ENCODE measurements at places on chromosomes 11 and 22. TPM values are rescaled to one million over a fixed set of nuclear protein-coding genes. Genes with fewer than 3 reads are reported as not detected.
A peak's percentile ranks its signal among the peaks of the same experiment; 100 is the strongest.

P2RX6 gene
- 1.7 TPM for total RNA-seq

GRCh38 chr11:64870893-64871466 lies 7.4 kb downstream of the EHD1 start:
- DNase-seq: no peak
- H3K4me3 ChIP-seq: peak overlapping the region; percentile 21
- peaks cover 92% of the 10 kb centered on the region for H3K4me1 ChIP-seq
- H3K27ac ChIP-seq: peak overlapping the region; percentile 91
- H3K36me3 ChIP-seq: no peaks in the 10 kb centered on the region

DNA sequence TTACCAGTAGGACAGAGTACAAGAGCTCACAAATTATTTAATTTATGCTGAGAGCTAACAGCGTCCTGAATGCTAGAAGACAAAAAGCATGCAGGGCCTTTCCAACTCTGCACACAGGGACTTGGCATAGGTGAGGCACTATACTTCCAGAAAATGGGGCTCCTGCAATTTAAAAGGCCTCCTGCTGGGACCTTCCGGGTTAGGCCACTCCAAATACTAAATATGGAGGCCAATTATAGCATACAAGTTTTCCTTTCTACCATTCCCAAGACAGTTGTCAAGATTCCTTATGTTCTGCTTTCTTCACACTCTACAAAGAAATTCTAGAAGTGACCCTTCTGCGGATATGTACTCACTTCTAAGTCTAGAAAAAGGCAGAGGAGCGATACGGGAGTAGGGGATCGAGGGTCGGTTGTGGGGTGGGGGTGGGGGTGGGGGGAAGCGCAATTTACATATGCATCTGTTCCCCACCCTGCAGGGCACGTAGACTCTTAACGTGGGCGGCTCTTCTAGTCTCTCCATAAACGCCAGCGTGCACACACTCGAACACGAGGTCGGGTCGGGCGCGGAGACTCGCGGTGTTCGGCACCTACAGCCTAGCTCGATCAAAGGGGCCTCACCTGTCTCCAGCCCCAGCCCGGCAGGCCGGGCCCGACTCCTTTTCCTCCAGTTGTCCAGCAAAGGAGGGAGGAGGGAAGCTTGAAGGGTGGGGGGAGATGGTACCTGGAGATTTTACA lies 728 bp downstream of the DCUN1D5 start:
- DNase-seq: no peak
- peaks cover 6% of the 10 kb centered on the region for H3K36me3 ChIP-seq
- no peaks in the 10 kb centered on the region for H3K27me3 ChIP-seq

DNA sequence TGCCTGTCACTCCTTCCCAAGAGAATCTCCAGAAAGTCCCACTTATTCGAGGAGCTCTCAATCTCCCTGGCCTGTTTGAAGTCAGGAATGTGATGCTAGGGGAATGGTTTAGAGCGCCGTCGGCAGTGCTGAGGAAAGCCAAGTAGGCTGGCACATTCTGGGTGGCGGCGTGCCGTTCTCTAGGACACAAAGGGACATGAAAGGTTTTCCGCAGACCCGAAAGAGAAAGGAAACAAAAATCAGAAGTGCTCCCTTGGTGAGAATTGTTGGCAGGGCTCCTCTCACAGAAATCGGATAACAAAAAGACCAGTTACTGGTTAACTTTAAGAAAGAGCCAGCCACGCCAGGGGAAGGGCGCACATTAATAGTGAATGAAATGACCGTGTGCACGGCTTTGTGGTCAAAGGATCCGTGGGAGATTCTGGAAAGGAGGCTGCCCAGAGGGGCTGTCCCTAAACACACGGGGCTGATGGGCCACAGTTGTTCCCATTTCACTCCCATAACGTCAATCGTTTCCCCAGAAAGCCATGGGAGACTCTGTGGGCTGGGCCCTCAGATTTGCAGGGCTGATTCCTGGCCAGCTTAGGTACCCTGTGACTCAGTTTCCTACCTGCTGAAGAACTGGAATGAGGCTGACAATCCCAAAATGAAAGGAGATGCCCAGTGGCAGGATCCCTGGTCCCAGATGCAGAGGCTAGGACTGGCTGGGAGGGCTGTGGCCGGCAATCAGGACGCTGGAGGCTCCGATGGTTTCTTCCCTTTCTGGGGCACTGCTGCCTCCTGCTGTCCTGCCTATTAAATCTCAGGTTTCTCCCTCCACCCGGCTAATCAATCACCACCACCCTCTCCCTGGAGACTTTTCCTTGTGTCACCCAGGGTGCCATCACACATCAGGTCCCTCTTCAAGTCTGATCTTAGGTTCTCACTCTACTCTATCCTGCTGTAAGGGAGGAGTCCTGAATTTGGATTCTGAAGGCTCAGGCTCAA lies 82.3 kb downstream of the RCN1 start:
- H3K4me1 ChIP-seq: peaks cover 10% of the 10 kb centered on the region
- H3K36me3 ChIP-seq: no peaks in the 10 kb centered on the region
- no peak for DNase-seq
- H3K27ac ChIP-seq: no peak overlapping the region
- no peaks in the 10 kb centered on the region for H3K27me3 ChIP-seq

- H3K4me1 ChIP-seq: peaks cover 28% of the 10 kb centered on the region
- no peaks in the 10 kb centered on the region for H3K36me3 ChIP-seq
- H3K27ac ChIP-seq: no peak overlapping the region
- no peaks in the 10 kb centered on the region for H3K27me3 ChIP-seq
These were observed 65.5 kb downstream of the BCR start for GRCh38 chr22:23245799-23246136.

NADSYN1 gene
- total RNA-seq: 75.9 TPM

ARAP1 gene
- total RNA-seq: 59.2 TPM

CBLIF gene
- total RNA-seq: not detected

MUC6 gene
- not detected for total RNA-seq

DNA sequence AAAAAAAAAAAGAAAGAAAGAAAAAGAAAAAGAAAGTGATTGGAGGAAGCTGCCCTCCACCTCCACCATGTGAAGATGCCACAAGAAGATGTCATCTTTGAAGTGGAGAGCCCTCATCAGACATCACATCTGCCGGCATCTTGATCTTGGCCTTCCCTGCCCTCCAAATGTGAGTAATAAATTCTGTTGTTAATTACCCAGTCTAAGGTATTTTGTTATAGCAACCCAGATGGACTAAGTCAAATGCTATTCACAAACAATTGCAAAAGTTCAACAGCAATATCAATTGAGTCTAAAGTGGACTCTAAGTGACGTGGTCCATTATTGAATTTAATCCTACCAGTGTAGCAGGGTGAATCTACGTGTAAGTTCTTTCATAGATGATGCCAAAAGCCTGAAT lies 55.9 kb upstream of the NUP160 start:
- no peak overlapping the region for H3K27ac ChIP-seq
- no peak for DNase-seq
- no peaks in the 10 kb centered on the region for H3K4me1 ChIP-seq
- H3K27me3 ChIP-seq: no peaks in the 10 kb centered on the region
- no peak overlapping the region for H3K4me3 ChIP-seq

GRM5 gene
- not detected for total RNA-seq

GRCh38 chr11:75337195-75337654 lies 14.2 kb downstream of the ARRB1 start:
- H3K4me1 ChIP-seq: peaks cover 90% of the 10 kb centered on the region
- H3K36me3 ChIP-seq: no peaks in the 10 kb centered on the region
- H3K4me3 ChIP-seq: no peak overlapping the region

TRPC6 gene
- 5.6 TPM for total RNA-seq

GRCh38 chr11:129292092-129292491 lies 83.6 kb upstream of the BARX2 start:
- H3K27ac ChIP-seq: no peak overlapping the region
- H3K4me1 ChIP-seq: no peaks in the 10 kb centered on the region
- H3K36me3 ChIP-seq: no peaks in the 10 kb centered on the region
- no peak overlapping the region for H3K4me3 ChIP-seq
- no peaks in the 10 kb centered on the region for H3K27me3 ChIP-seq

DNA sequence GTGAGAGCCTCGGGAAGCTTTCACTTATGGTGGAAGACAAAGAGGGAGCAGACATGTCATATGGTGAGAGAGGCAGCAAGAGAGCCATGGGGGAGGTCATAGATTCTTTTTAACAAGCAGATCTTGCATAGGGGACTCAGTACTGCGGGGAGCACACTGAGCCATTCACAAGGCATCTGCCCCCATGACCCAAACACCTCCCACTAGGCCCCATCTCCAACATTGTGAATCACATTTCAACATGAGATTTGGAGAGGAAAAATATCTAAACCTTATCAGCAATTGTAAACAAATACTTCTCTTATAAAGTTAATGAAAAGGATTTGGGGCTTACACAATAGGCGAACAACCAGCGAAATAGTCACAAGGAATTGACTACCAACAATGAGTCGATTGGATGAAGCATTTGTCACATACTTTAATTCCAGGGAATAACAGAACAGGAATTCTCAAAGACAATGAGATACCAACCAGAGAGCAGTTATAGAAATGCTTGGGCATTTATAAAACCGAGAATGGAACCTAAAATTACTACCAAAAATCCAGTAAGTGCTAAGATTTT lies 7.3 kb downstream of the DDI1 start:
- no peaks in the 10 kb centered on the region for H3K36me3 ChIP-seq
- DNase-seq: no peak
- H3K4me1 ChIP-seq: no peaks in the 10 kb centered on the region
- no peak overlapping the region for H3K4me3 ChIP-seq
- H3K27ac ChIP-seq: no peak overlapping the region

H19 gene
- total RNA-seq: 252 TPM

CYB5R2 gene
- total RNA-seq: 17.7 TPM

GRCh38 chr11:13105237-13105844 lies 96.2 kb downstream of the RASSF10 start:
- H3K4me3 ChIP-seq: no peak overlapping the region
- H3K27me3 ChIP-seq: no peaks in the 10 kb centered on the region
- no peaks in the 10 kb centered on the region for H3K4me1 ChIP-seq
- no peak overlapping the region for H3K27ac ChIP-seq

DNA sequence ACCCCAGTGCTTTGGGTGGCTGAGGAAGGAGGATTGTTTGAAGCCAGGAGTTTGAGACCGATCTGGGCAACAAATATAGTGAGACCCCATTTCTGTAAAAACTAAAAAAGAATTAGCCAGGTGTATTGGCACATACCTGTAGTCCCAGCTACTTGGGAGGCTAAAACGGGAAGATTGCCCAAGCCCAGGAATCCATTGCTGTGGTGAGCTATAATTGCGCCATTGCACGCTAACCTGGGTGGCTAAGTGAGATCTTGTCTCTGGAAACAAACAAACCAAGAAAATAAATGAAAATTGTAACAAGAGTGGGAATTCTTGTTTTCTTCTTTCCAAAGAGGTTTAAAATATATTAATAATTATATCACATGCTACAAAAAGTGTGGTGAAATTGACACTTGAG lies 52.9 kb downstream of the DEPDC5 start:
- H3K27me3 ChIP-seq: no peaks in the 10 kb centered on the region
- DNase-seq: no peak

DNA sequence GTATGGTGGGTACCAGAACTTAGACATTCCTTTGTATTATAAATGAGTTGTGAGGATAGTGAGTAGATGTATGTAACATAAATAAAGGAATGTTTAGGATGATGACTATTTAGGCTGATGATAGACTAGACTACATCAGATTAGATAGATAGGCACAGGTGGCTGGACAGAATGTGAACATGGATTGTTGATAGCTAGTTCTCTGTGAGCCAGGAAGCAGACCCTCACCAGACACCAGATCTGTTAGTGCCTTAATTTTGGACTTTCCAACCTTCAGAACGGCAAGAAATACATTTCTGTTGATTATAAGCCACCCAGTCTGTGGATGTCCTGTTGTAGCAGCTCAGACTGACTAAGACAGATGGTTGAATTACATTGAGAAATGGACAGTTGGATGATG lies 99.4 kb downstream of the SWAP70 start:
- H3K36me3 ChIP-seq: no peaks in the 10 kb centered on the region
- H3K4me3 ChIP-seq: no peak overlapping the region
- H3K27me3 ChIP-seq: no peaks in the 10 kb centered on the region
- peak overlapping the region; percentile 53 for H3K27ac ChIP-seq

GRCh38 chr11:62502030-62502730 lies 44.4 kb downstream of the AHNAK start:
- peak overlapping the region; percentile 76 for H3K27ac ChIP-seq
- no peaks in the 10 kb centered on the region for H3K36me3 ChIP-seq
- H3K4me1 ChIP-seq: peaks cover 50% of the 10 kb centered on the region
- no peak for DNase-seq
- no peaks in the 10 kb centered on the region for H3K27me3 ChIP-seq

GRCh38 chr11:11537372-11537771 lies 84.4 kb downstream of the GALNT18 start:
- no peak for DNase-seq
- H3K27ac ChIP-seq: no peak overlapping the region
- H3K36me3 ChIP-seq: no peaks in the 10 kb centered on the region
- no peaks in the 10 kb centered on the region for H3K27me3 ChIP-seq
- H3K4me1 ChIP-seq: peaks cover 44% of the 10 kb centered on the region
- no peak overlapping the region for H3K4me3 ChIP-seq

FBXO3 gene
- total RNA-seq: 29.7 TPM

GRCh38 chr11:122782222-122782621 lies 56.1 kb upstream of the CRTAM start:
- no peak overlapping the region for H3K4me3 ChIP-seq
- peaks cover 29% of the 10 kb centered on the region for H3K4me1 ChIP-seq
- peak overlapping the region; percentile 11 for H3K27ac ChIP-seq
- no peak for DNase-seq
- no peaks in the 10 kb centered on the region for H3K36me3 ChIP-seq

SNX32 gene
- total RNA-seq: 1.5 TPM

BLID gene
- 5.9 TPM for total RNA-seq

DNA sequence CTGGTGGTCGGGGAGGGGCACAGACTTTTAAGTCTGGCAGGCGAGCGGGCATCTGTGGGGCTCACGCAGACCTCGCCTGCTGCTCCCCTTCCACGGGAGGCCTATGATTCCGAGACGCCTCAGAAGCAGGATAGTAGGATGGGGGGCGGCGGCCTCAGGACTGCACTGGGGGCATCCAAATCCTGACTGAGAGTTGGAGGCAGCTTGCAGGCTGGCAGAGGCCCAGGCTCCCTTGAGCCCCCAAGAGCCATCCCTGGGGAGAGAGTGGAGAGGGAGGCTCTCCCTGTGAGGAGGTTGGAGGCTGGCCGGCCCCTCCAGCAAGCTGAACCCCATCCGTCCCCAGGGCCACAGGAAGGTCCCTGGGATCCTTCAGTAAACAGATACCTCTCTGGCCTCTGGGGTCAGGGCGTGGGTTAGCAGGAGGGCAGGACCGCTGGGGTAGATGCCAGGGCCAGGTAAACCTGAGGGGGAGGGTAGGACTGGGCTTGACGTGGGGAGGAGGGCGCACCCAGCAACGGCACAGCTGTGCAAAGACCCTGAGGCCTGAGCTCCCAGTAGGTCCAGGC lies 33.3 kb downstream of the SBF1 start:
- DNase-seq: no peak
- H3K36me3 ChIP-seq: peaks cover 59% of the 10 kb centered on the region

- no peak for DNase-seq
- peak overlapping the region; percentile 37 for H3K27ac ChIP-seq
- H3K4me1 ChIP-seq: peaks cover 20% of the 10 kb centered on the region
- H3K36me3 ChIP-seq: no peaks in the 10 kb centered on the region
- no peaks in the 10 kb centered on the region for H3K27me3 ChIP-seq
These were observed 39.9 kb downstream of the CWC15 start for GRCh38 chr11:94933223-94934130.

LRRC56 gene
- total RNA-seq: 0.49 TPM

All from vagina (tissue), 2 donors.